ENCODE measurements at places on chromosomes 16 and 17. TPM values are rescaled to one million over a fixed set of nuclear protein-coding genes. Genes with fewer than 3 reads are reported as not detected.

RPS6KB1 gene
- total RNA-seq: 41.1 TPM

EPX gene
- not detected for total RNA-seq

KRTAP2-3 gene
- total RNA-seq: not detected

CLEC19A gene
- total RNA-seq: 0.11 TPM

NECAB2 gene
- total RNA-seq: 2.1 TPM

OTOP2 gene
- total RNA-seq: not detected

BCKDK gene
- total RNA-seq: 39.1 TPM

PPP1R27 gene
- not detected for total RNA-seq

ATP2C2 gene
- total RNA-seq: 0.15 TPM

CA5A gene
- not detected for total RNA-seq

ATP2A3 gene
- 5.1 TPM for total RNA-seq

PMFBP1 gene
- 0.05 TPM for total RNA-seq

TEX19 gene
- total RNA-seq: 0.45 TPM

KRTAP3-3 gene
- not detected for total RNA-seq

THAP11 gene
- total RNA-seq: 42.2 TPM

RAP1GAP2 gene
- total RNA-seq: 34.0 TPM

CD19 gene
- total RNA-seq: not detected

DPEP3 gene
- total RNA-seq: not detected

ALOX15 gene
- 0.21 TPM for total RNA-seq

CCL17 gene
- not detected for total RNA-seq

KRT14 gene
- not detected for total RNA-seq

TBC1D3 gene
- not detected for total RNA-seq

CSH1 gene
- not detected for total RNA-seq

SPNS3 gene
- not detected for total RNA-seq

CRYBA1 gene
- total RNA-seq: not detected

RAD51D gene
- 31.9 TPM for total RNA-seq

LGALS9C gene
- total RNA-seq: not detected

STH gene
- total RNA-seq: not detected

BHLHA9 gene
- not detected for total RNA-seq

ABCA10 gene
- total RNA-seq: 0.12 TPM

HS3ST6 gene
- total RNA-seq: 1.4 TPM

TM4SF5 gene
- 0.54 TPM for total RNA-seq

PIPOX gene
- 0.21 TPM for total RNA-seq

CCDC40 gene
- total RNA-seq: 3.7 TPM

SLFN14 gene
- not detected for total RNA-seq

USP31 gene
- total RNA-seq: 12.3 TPM

VEZF1 gene
- 40.8 TPM for total RNA-seq

TBC1D3C gene
- total RNA-seq: 0.07 TPM

Data from A549 treated with GW870086 at 1 μM for 4 hours (cell line).